Inflammatory macrophage treated with lipopolysaccharide for 4 hours (primary cell): ENCODE measurements at places on chromosomes 4 and X.

DNA sequence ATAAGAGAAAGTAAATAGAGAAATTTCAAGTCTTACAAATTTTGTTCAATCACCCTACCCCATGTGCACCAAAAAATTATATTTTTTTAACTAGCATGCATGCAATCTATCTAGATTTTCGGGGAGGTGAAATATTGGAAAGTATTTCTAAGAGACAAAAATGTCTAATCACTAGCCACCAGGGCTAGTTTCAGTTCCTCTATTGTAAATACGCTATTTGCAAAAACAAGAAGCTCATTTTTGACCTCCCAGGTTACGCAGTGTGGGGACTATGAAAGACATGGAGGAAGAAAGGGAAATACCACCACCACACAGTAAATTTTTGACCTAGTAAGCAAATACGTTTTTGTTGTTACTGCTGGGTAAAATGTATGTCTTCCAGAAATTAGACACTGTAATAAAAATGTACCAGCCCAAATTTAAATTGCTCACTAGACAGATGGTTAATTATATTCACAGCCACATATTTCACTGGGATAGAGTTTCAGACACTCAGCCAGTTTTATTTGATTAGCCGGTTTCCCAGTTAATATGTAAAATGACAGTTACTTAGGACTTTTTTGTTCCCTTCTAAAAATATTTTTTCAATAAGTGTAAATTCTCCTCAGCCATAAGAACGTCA lies 2.2 kb downstream of the NEXMIF start:
- DNase-seq, result peak; percentile 48

- no peak for DNase-seq
Measured at GRCh38 chr4:139826426-139826825, 160.8 kb downstream of the MGST2 start.

DNA sequence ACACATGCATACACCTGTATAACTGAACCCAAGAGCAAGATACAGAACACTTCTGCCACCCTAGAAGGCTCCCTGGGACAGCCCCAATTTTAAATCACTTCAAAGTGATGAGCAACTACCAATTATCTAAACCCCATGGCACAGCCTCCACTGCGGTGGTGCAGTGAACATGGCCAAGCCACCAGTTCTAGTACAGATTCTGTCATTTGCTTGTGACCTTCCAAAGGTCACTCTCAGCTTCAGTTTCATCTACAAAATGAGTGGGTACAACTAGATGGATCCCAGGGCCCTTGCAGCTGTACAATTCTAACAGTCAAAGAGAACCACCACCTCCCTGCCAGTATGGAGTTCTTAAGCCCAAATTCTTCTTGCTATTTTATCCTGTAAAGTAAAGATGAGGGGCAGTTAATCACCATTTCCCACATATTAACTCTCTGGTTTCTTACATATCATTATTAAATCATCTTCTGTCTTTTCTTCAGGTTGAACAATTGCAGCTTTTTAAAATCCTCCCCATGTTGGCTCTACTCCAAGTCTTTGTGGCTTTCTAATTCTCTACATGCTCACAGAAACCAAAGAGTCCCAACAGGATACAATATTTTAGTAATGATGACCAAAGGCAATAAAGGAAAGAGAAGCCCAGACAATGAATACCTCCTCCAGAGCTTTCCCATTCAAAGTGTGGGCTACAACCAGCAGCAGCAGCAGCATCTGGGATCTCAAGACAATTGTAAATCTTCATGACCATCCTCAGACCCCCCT lies 39.0 kb upstream of the GPM6B start:
- no peak for DNase-seq

GRCh38 chr4:20724915-20725314 lies 24.7 kb downstream of the PACRGL start:
- no peak for DNase-seq

DNA sequence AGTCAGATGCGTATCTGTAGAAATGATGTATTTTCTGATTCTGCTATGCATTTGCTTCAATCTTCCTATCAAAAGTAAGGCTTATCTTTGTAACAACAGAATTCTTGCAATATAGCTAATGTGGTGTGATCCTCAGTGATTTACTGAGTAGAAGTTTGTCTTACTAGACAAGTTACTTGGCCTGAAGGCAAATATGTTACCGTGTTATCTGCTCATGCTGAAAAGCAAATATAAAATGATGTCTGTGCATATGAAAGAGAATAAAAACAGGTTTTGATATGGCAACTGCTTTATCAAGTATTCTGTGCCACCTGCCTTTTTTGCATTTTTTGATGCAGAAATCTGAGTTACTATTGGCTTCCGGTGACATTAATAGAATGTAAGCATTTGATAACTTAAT lies 92.6 kb downstream of the TIGD2 start:
- no peak for DNase-seq

DNA sequence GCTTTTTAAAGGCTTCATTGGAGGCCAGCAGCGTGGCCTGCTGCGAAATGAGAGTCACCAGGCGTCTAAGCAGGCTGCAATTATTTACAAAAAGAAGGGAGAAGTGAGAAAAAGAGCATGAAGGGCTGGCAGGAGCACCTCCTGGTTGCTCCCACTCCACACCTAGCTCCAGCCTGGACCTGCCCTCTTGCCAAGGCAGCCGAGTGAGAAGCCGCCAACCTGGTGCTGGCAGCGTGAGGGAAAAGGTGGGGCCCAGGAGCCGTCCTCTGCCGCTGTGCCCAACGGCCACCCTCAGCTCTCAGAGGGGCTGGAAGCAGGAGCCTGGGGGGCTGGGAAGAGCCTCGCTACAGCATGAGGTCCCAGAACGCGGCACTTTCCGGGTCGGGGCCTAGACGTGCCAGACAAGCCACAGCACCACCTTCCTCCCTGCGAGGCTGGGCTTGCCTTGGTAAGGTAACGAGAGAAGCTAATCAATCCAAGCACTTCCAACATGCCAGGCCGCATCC lies 16.3 kb downstream of the SLC6A8 start:
- DNase-seq, result no peak

DNA sequence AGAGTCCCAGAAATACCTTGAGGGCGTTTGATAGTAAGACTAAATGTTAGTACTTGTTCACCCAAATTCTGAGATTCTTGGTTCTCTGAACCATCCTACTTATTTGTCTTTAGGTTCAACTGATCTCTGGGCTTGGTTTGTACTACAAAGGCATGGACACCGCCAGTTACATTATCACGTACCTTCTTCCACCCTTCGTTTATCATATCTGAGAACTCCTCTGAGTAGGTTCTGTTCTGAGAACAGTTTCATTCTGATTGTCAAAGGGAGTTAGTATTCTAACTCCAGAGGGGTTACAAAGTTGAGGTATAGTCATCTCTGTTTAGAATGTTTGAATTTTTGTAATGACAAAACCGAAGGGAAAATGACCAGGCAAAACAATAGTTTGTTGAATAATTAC lies 19.3 kb downstream of the ZFX start:
- no peak for DNase-seq

DNA sequence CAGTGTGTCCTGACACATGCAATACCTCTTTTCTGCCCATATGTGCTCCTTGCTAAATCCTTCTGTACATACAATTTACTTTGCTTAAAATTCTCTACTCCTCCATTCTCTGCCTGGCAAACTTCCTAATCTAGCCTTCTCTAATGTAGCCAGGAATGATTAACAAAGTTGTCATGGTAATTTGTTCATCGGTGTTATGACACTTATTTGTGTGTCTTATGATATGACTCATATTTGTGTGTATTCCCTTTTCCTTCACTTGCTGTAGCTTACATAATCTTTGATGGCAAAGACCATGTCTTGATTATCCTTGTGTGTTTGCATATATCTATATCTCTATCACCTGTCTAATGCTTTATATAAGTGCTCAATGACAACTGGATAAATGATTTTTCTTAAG lies 133.3 kb downstream of the COL25A1 start:
- DNase-seq, result peak; percentile 11

- no peak for DNase-seq
Measured at GRCh38 chr4:122038896-122039295, 87.0 kb upstream of the TRPC3 start.

GRCh38 chrX:53115550-53115874 lies 21.6 kb downstream of the KANTR start:
- no peak for DNase-seq

DNA sequence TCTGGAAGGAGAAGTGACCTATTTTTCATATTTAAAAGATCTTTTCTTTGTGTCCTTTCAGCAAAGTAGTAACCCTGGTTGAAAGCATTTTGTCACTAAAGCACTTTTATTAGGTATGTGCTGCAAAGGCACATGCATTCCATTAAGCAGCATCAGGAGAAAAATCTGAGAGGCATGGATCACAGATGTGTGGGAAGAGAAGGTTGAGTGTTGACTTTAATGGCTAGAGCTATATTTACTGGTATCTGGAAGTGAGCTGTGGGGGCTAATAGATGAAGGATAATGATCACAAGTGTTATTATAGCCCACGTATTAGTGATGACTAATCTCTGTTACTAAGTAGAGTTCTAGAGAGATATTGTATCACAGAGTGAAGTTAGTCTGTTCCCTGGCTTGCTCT lies 1520.7 kb downstream of the ARAP2 start:
- no peak for DNase-seq

DNA sequence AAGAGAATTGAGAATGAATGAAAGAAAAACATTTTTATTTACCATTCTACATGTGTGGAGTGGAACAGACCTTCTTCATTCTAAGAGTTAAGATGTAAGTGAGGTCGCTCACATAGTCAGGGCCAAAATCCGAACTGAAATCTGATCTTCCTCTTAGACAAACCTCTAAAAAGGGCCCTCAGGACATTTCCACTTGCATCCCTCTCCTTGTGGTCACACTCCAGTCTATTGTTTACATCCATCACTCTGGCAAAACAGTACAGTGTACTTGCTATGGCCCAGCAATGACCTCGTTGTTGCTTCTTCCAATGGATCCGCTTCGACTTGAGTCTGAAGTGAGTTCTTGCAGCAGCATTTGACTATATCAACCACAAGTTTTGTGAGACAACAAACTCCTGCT lies 54.2 kb downstream of the MOSPD2 start:
- no peak for DNase-seq

DNA sequence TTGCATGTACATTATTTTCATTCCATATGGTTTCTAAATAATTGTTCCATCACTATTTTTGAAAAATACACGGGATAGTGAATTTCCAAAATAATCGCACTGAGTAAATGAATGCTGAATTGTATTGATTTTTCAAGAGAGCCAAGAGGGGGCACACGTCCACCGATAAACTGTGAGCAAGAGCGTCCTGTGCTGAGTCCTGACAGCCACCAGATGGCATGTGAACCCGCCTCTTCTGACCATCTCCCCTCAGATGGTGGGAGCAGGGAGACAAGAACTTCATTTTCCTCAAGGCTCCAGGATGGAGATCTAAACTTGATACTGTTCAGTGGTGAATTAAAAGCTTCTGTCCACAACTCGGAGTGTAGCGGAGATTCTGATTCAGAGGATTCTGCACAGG lies 30.6 kb upstream of the IL9R start:
- DNase-seq, result peak; percentile 1

- DNase-seq, result no peak
Measured at GRCh38 chr4:174717828-174718227, 111.2 kb downstream of the GLRA3 start.

GRCh38 chr4:182699795-182700194 lies 217.4 kb downstream of the DCTD start:
- no peak for DNase-seq

DNA sequence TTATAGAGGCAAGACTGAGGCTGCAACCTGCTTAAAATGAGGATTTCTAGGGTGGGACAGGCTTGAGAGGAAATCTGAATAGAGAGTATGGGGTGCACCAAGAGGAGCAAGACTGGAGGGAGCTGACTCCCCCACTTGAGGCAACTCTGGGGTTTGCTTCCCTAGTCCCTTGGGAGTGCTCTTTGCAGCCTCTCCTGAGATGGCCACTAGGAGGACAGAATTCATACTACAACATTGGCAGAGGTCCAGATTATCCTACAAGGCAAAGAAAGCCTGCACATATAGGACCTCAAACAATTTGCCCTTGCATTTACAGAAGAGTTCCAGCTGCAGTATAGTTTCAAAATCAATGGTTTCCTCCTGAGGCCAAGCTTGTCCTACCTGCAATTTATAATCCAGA lies 830.9 kb downstream of the TECRL start:
- no peak for DNase-seq

DNA sequence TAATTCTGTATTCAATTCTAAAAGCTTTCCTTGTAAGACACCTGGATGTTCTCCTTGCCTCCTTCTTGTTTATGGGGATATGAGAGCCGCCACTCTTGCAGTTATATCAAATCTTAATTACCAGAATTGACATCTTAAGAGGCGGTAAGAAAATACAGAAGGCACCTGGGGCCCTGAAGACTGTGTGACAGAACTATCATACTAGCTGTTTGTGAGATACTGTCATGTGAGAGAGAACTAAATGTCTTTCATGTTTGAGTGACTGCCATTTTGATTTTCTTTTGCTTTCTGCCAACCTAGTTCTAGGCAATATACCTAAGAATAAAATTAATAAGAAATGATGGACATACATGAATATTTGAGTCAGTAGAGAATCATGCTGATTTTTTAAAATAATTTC lies 340.2 kb upstream of the SMIM31 start:
- DNase-seq, result no peak

DNA sequence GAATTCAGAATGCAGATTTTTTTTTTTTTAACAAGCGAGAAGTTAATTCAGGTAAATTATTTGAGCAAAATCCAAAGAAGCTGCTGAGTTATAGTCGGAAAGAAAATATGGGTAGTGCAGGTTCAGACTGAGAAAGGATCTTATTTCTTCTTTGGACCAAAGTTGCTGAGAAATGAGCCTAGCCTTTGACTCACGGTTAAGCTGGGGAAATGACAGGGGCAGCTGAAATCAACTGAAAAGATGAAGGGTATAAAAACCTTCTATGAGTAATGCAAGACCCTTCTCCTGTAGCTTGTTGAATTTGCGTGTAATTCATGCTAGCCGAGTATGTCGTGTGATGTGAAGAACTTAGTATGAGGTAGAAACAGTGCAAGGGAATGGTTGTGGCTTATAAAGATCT lies 63.0 kb downstream of the KIAA0232 start:
- DNase-seq, result no peak

GRCh38 chrX:140933016-140933415 lies 69.4 kb upstream of the SPANXB1 start:
- no peak for DNase-seq

GRCh38 chr4:31949045-31949444 lies 1228.9 kb downstream of the PCDH7 start:
- no peak for DNase-seq

GRCh38 chr4:84753321-84753972 lies 170.5 kb downstream of the CDS1 start:
- DNase-seq, result peak; percentile 88

DNA sequence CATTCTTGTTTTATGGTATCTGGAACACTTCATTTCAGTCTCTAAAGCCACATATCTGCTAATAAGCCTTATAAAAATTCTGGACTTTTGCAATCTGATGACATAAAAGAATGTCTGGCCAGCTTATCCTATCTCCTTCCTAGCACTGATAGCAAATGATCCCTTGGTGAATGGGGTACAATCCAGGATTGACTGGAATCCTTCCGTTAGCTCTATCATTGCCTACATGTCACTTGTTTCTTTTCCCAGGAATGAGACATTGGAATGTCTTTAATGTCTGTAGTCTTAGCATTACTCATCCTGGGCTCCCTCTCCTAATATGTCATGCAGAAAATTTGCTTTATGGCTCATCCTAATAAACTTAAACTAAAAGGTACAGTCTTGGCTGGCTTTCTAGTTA lies 14.8 kb upstream of the PABPC4L start:
- DNase-seq, result no peak

- DNase-seq, result no peak
Measured at GRCh38 chr4:139501117-139501516, 47.2 kb downstream of the RAB33B start.
